Parietal lobe (tissue), 2 donors: ENCODE measurements at places on chromosomes 2 and 18. TPM values are rescaled to one million over a fixed set of nuclear protein-coding genes. Genes with fewer than 3 reads are reported as not detected.

The CCDC178 gene
- total RNA-seq: 0.31 TPM

The TLX2 gene
- not detected for total RNA-seq

The ALK gene
- 2.5 TPM for total RNA-seq

The CNDP1 gene
- 1.9 TPM for total RNA-seq

The HEATR5B gene
- 137 TPM for total RNA-seq

The TTN gene
- total RNA-seq: 6.3 TPM

The DPYSL5 gene
- 184 TPM for total RNA-seq

The C2orf72 gene
- 33.5 TPM for total RNA-seq

The MDH1 gene
- total RNA-seq: 170 TPM

The SCN2A gene
- 174 TPM for total RNA-seq

The ST6GAL2 gene
- 140 TPM for total RNA-seq

The ALKAL2 gene
- total RNA-seq: not detected

The TMEM200C gene
- 12.8 TPM for total RNA-seq

The PRKCE gene
- total RNA-seq: 77.0 TPM

The DES gene
- total RNA-seq: not detected

The TSPYL6 gene
- 0.31 TPM for total RNA-seq

The CRYGD gene
- not detected for total RNA-seq

The UPP2 gene
- total RNA-seq: 3.1 TPM

The SAG gene
- 0.63 TPM for total RNA-seq

The C1QL2 gene
- 1.6 TPM for total RNA-seq

The MRPL30 gene
- 69.5 TPM for total RNA-seq

The SESTD1 gene
- 133 TPM for total RNA-seq

The SDC1 gene
- total RNA-seq: 5.3 TPM
